Right renal cortex interstitium (tissue), 3 donors: ENCODE measurements at places on chromosomes 5 and 9. TPM values are rescaled to one million over a fixed set of nuclear protein-coding genes. Genes with fewer than 3 reads are reported as not detected.

DNA sequence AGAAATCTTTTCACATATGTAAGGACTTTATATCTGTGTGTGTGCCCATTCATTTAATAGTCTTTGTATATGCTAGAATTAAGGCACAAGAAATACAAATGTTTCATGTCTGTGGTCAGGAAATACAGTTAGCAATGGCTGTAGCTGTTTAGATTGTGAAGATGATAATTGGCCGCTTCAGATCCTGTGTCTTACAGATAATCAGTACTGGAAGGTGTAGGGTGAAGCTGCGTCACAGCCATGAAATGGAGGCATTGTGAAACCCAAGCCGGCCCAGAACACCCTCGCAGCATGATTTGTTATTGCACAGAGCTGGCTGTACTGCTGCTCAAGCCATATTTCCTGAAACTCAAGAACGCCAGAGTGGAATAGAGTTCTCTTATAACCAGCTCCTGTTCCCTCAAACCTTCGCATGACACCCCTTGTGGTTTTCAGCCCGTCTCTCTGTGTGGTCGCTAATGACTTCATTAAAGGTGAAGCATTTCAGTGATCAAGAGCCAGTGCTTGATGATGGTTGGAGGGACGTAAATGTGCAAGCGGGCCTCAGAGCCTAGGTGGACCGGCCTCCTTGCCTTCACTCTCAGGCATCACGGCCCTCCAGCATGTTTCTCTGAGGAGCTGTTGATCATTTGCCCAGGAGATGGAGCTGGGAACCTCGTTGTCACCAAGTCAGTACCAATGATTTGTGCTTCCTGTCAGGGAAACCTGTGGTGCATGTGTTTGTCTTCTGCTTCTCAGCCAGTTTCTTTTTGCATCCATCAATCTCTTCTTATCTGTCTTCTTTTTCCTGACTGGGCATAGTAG lies 80.1 kb downstream of the F2RL2 start:
- no peak for DNase-seq

DNA sequence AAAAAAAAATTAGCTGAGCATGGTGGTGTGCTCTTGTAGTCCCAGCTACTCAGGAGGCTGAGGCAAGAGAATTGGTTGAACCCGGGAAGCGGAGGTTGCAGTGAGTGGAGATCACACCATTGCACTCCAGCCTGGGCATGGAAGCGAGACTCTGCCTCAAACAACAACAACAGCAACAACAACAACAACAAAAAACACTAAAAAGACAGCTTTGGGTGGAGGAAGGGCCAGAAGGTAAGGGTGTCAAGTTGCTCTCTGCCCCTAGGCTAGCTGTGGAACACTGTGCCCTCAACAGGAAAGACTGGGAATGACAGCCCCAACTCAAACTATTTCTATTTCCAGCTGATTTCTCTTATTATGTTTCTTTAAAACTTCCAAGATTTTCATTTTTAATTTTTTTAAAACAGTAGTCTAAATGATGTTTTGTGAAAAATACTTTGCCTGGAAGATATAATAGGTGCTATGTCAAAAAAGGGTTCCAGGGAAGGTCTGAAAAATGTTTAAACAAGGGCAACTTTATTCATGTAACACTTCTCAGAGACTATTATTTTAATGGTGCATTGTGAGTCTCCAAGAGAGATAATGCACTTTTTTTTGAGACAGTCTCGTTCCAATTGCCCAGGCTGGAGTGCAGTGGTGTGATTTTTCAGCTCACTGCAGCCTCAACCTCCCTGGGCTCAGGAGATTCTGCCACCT lies 29.9 kb downstream of the CLINT1 start:
- no peak for DNase-seq

The PHF24 gene
- polyA plus RNA-seq, result 0.19 TPM

DNA sequence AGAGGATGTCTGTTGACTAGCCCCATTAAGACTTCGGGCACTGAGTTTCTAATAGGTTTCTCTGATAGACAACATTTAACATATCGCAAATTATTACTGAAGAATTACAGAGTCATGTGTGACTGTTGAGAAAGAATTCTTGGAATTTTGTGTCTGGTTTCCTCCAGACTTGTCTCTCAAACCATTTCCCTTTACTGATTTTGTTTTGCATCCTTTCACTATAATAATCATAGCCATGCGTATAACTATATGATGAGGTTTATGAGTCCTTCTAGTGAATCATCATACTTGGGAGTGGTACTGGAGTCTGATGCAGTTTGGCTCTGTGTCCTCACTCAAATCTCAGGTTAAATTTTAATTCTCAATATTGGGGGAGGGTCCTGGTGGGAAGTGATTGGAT lies 27.0 kb downstream of the ZNF169 start:
- no peak for DNase-seq

GRCh38 chr9:88529496-88529895 lies 5.5 kb upstream of the NXNL2 start:
- DNase-seq, result no peak
